Left cardiac atrium (tissue), 4 donors: ENCODE measurements at places on chromosomes 11 and 22. TPM values are rescaled to one million over a fixed set of nuclear protein-coding genes. Genes with fewer than 3 reads are reported as not detected.

MIOX gene
- not detected for total RNA-seq

TRIM48 gene
- total RNA-seq, result not detected

RAB36 gene
- 1.3 TPM for total RNA-seq

TKFC gene
- total RNA-seq, result 18.0 TPM

KCNE3 gene
- 7.5 TPM for total RNA-seq

PES1 gene
- total RNA-seq, result 23.0 TPM

FGF4 gene
- total RNA-seq, result not detected

MIAT gene
- total RNA-seq, result 1.8 TPM

CALCA gene
- not detected for total RNA-seq

CTSF gene
- total RNA-seq, result 51.0 TPM

OR8B8 gene
- total RNA-seq, result not detected

MS4A15 gene
- not detected for total RNA-seq

TTLL12 gene
- 9.3 TPM for total RNA-seq

C11orf21 gene
- 4.8 TPM for total RNA-seq

KCNQ1OT1 gene
- 0.59 TPM for total RNA-seq

PDGFB gene
- total RNA-seq, result 17.5 TPM

PHF21B gene
- total RNA-seq, result 0.71 TPM

RGL4 gene
- total RNA-seq, result not detected

FXYD6 gene
- total RNA-seq, result 37.6 TPM

STK33 gene
- 15.6 TPM for total RNA-seq

SLC16A8 gene
- total RNA-seq, result 0.27 TPM

ARFIP2 gene
- 18.6 TPM for total RNA-seq

FADS1 gene
- total RNA-seq, result 44.9 TPM

SAA4 gene
- not detected for total RNA-seq

SLC37A2 gene
- total RNA-seq, result 8.9 TPM

SHANK2 gene
- total RNA-seq, result 0.18 TPM

APOA1 gene
- total RNA-seq, result 1.2 TPM

TH gene
- not detected for total RNA-seq

KCNJ11 gene
- 21.2 TPM for total RNA-seq

AMOTL1 gene
- total RNA-seq, result 60.6 TPM

MFRP gene
- not detected for total RNA-seq

JAM3 gene
- total RNA-seq, result 28.2 TPM
